ENCODE measurements at places on chromosomes 6 and 20.

DNA sequence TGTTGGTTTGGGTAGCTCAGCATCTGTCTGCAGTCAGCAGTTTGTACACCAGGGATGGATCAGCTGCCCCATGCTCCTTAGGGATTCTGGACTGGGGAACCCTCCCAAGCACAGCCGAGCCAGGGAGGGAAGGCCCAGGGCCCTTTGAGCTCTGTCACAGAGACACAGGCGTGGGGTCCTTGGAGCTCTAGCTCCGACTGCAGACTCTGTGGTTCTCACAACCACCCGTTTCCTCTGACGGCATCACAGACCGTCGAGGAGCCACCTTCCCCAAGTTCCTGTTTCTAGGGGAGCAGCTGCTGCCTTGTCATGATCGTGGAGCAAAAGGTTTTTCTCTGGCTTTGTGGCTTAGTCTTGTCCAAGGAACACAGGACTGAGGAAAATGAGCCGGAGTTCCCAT lies at the start of gene SLA2:
TSS of gene SLA2 (minus strand) at position 199 of the 400 bp plus-strand sequence. CDS start 4,861 bp downstream, outside the sequence.
- DNase-seq: peak; percentile 40

DNA sequence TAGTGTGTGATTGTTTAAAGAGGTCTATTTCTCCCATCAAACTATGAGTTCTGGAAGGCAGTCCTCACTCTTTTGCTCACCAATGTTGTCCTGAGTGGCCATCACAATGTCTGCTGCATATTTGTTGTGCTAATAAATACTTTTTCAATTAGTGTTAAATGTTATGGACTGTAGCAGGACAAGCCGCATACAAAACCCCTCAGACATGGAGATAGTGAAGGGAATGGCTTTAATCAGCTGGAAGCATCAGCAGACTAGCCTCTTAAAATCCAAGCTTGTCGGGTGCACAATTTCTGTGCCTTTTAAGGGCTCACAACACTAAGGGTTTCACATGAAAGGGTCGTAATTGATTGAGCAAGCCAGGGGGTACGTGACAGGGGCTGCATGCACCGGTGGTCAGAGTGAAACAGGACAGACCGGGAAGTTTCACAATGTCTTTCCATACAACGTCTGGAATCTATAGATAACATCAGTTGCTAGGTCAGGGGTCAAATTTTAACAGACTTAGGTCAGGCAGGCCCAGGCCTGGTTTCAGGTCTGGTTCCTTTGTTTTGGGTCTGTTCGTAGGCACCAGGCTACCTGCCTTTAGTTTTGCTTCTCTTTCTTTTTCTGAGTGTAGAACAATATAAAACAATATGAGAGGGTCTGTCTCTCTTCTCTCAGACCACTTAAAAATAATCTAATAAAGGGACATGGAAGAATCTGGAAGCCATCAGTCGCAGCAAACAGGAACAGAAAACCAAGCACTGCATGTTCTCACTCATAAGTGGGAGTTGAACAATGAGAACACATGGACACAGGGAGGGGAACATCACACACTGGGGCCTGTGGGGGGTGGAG lies 327.6 kb upstream of the HTR1E start:
- no peak for DNase-seq

- peak; percentile 1 for DNase-seq
Observed at GRCh38 chr6:35096129-35096862, 44.8 kb downstream of the TCP11 start.

- DNase-seq: no peak
Observed at GRCh38 chr6:129681913-129682205, 28.1 kb downstream of the ARHGAP18 start.

- DNase-seq: no peak
Observed at GRCh38 chr6:109998159-109998785, 20.2 kb downstream of the GPR6 start.

DNA sequence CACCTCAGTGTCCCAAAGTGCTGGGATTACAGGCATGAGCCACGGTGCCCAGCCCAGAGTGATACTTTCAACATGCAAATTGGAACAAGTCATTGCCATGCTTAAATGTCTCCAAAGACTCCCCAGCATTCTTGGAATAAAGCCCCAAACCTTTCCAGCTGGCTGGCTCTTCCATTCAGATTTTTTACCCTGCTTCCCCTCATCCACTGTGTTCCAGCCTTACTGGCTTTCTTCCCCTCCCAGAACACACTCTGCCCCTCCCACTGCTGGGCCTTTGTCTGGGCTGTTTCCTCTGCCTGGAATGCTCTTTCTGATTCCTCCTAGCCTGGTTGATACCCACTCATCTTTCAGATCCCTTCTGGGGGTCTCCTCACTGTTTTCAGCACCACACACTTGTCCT lies 40.1 kb upstream of the NNAT start:
- no peak for DNase-seq

DNA sequence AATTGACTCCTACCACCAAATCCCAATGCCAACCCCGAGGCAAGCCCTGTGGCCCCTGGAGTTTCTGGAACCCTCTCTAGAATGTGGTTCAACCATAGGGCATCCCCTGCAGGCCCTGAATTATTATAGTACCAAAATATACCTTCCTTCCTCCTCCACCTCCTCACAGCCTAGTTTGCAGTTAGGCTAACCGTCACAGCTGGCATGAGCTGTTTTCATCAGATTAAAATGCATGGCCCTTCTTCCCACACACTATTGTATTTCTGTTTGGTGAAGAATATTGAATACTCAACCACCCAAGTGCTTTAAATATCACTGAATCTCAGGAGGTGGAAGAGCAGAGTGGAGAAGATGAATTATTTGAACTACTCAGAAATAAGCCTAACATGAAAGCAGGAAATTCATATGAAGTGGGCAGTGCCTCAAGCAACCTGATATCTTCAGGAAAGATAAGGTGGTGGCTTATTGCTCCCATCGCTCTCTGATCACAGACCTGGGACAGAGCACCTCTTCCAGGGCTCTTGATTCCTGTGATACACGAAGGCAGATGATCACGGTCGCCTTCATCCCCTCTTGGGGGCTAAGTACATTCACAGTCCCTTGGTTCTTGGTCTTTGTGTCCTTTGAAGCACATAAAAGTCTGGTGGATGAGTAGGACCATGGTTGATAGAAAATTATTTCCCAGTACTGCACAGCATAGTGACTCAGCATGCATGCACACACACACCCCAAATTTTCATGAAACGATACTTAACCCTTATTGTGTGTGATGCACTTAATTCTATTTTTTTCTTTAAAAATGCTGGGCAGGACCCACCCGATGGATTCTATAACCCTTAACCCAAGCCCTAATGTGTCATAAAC lies 90.9 kb downstream of the PSMG4 start:
- DNase-seq: no peak

- DNase-seq: no peak
Observed at GRCh38 chr6:148239801-148240460, 102.7 kb upstream of the SASH1 start.

GRCh38 chr6:120826253-120826652 lies 508.0 kb downstream of the TBC1D32 start:
- DNase-seq: peak; percentile 2

DNA sequence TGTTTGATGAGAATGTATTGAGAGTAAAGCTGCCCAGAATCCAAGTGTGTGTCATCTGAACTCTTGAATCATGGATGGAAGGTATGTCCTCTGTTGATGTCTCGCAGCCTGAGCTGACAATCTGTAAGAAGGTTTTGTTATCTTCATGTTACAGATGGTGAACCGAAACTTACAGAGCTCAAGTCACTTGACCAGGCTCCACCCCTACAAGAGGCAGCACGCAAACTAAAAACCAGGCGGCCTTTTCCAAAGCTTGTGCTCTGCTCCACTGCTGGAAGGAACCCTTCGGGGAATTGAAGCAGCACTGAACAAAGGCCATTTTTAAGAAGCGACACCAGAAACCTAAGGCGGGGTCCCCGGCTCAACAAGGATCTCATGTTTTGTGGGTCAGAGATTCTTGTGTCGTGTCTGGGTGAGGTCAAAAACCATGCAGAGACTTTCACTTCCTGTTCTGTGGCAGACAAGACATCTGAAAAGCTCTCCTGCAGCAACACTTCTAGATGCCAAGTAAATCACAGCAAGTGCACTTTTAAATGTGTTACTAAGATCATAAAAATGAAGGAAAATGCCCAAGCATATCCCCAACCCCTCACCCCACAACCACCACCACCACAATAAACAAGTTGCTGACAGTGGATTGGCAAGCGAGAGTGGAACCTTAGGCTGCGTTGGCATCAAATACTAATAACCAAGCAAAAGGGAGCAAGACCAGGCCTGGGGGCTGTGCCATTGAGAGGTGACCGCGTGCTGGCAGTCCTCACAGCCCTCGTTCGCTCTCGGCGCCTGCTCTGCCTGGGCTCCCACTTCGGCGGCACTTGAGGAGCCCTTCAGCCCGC lies 27.3 kb downstream of the NQO2 start:
- peak; percentile 76 for DNase-seq

DNA sequence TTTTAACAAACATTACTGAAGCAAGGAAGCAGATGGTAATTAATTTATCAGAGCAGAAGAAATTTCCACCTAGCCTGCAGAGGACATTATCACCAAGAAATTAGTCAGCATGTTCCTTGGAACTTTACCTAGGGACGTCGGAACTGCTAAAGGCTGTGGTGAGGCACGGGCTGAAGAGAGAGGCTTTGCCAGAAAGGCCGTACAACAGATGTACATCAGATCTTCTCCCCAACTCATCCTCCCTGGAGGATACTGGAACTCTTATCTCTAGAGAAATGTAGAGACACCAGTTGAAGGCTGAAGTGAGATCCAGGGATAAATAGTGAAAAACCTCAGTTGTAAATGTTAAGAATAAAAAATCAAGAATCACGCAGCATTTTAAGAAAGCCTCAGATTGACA lies 257.1 kb downstream of the SAMD5 start:
- no peak for DNase-seq

DNA sequence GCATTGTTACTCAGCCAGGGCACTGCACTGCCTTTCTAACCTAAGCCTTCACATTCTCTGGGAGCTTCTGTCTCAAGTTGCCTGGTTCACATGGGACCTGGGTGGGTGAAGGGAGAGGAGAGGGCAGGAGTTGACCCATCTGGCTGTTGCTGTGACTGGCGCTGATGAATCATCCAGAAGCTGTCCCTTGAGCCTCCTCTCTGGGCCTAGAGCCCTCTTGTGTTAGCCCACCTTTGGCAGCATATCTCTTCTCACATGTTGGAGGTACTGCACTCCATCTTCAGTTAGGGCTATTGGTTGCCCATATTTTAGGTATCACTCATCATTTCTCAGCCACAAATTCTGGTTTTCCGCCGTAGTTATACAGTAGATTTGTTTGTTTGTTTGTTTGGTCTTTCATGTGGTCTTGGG lies 19.8 kb downstream of the XRN2 start:
- no peak for DNase-seq

GRCh38 chr20:62666736-62667529 lies 24.6 kb downstream of the SLCO4A1 start:
- no peak for DNase-seq

DNA sequence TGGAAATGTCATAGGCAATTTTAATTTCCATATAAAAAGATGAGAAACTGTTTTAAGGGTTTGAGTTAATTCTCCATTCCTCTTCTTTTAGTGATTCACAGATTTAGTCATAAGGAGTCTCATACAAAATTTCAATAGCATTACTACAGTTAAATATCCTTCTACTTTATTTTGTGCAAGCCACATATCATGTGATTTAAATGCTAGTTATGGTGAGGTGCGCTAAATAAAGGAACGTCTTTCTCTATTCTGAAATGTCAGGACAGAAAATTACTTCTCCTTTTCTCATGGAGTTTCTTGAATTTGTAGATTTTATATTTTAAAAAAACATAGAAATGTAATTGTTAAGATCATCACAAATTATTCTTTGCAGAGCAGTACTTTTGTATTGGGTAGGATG lies 50.0 kb upstream of the SUPT3H start:
- DNase-seq: no peak

DNA sequence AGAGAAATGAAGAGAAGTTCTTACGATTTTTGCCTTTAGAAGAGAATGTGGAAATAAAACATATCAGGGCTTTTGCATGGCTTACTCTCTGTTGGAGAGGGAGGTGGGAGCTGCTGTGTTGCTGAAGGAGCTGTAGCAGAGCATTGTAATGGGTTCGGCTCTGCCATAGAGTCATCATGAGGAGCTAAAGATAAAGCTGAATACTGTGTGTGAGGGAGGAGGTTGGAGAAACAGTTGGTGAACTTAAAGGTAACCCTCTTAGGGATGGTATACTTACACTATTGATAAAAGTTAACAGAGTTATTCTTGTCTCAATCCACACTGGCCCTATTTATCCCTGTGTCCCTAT lies 34.8 kb downstream of the CTNNBL1 start:
- DNase-seq: no peak

GRCh38 chr20:26163890-26164289 lies 467.2 kb upstream of the ZNF337 start:
- no peak for DNase-seq

DNA sequence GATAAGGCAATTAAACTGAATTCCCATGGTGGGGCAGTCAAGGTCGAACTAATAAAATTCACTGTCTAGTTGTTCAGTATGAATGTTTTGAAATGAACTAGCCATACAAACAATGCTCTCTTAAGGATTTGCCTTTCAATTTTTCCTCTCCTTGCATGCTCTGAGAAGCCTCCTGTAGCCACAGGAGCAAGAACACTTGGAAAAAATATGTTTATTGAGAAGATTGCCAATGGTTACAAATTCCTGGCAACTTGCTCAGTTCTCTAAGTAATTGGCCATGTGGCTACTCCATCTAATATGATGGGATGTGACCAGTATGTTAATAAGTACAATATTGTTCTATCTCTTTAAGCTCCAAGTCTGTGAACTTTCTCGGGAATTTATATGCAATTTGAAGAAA lies 49.4 kb downstream of the FUT9 start:
- DNase-seq: no peak

DNA sequence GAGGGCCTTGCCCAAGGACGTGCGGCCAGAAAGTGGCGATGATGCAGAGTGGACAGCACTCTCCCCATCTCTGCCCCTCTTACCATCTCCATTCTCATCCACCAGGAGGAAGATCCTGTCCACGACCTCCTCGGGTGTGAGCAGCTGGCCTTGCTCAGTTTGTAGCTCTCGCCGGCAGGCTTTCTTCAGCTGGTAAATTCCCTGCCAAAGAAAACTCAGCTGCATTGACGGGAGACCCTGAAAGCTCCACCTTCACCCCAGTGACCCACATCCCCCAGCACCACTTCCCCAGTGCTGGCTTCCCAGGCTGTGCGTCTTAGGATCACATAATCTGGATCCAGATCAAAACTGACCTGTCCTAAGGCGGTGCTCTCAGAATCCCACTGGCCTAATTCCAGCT lies 9.2 kb downstream of the GUCA1B start:
- DNase-seq: no peak

- DNase-seq: no peak
Observed at GRCh38 chr20:1338801-1339200, 9.9 kb upstream of the SDCBP2 start.

DNA sequence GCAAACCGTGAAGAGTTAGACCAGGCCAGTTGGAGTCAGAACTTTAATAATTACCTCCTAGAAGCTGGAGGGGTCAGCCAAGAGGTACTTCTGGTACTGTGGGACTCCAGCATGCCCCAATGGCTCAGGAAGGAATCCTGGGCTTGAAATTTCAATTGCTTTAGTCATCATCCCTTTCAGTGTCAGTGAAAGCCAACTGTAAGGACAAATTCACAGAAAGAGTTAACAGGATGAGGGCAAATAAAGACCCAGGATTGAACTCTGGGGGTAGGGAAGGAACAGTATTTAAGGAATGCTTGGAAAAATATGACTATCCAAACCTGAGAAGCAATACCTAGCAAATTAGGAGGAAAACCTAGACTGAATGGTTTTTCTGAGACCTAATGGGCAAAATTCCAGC lies 735.1 kb upstream of the MARCKS start:
- DNase-seq: no peak

GRCh38 chr6:148435386-148435785 lies 92.7 kb downstream of the SASH1 start:
- DNase-seq: no peak
